ENCODE measurements at places on chromosomes 6 and 20.

GRCh38 chr6:2353412-2354137 lies 108.2 kb upstream of the GMDS start:
- DNase-seq, result no peak

GRCh38 chr20:34705008-34705396 lies 858 bp downstream of the TP53INP2 start:
- DNase-seq, result no peak

GRCh38 chr20:33630507-33630906 lies 31.6 kb upstream of the C20orf144 start:
- no peak for DNase-seq

GRCh38 chr6:147287869-147288271 lies 83.7 kb downstream of the STXBP5 start:
- DNase-seq, result no peak

- DNase-seq, result no peak
These were observed 125.9 kb upstream of the TNFAIP3 start for GRCh38 chr6:137740967-137741761.

GRCh38 chr6:145213614-145214013 lies 521.7 kb downstream of the EPM2A start:
- no peak for DNase-seq

GRCh38 chr6:169366258-169366901 lies 112.7 kb upstream of the THBS2 start:
- no peak for DNase-seq

DNA sequence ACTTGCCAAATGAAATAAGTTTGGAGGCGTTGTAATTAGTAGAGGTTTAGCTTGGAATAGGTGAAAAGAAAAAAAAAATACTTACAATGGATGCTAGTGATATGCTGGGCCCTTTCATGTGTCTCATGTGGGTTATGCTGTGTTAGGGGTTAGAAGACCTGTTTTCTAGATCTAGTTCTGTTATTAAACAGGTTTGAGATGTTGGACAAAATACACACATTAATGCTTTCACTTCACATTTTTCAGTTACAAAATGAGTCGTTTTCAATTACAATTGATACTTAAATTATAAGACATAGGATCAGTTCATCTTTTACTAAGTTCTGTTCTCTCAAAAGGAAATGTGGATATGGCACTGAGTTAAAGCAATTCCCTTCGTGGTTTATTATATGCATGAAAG lies 509.8 kb downstream of the EPM2A start:
- no peak for DNase-seq

DNA sequence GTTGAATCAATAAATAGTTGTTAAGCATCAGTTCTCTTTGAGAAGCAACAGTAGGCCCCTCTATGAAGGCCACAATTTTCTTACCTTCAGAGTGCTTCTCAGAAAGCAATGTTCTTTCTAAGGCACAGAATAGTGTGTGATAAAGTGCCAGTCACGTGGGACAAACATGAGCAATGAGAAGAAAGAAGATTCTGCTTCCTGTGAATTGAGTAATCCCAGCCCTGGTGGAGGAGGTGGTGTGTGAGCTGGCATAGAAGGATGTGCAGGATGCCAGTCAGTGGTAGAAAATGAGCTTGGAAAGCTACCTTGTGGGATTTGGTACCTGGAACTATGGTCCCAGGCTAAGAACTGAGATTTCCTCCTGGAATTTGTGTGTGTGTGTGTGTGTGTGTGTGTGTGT lies 21.7 kb downstream of the KIZ start:
- no peak for DNase-seq

DNA sequence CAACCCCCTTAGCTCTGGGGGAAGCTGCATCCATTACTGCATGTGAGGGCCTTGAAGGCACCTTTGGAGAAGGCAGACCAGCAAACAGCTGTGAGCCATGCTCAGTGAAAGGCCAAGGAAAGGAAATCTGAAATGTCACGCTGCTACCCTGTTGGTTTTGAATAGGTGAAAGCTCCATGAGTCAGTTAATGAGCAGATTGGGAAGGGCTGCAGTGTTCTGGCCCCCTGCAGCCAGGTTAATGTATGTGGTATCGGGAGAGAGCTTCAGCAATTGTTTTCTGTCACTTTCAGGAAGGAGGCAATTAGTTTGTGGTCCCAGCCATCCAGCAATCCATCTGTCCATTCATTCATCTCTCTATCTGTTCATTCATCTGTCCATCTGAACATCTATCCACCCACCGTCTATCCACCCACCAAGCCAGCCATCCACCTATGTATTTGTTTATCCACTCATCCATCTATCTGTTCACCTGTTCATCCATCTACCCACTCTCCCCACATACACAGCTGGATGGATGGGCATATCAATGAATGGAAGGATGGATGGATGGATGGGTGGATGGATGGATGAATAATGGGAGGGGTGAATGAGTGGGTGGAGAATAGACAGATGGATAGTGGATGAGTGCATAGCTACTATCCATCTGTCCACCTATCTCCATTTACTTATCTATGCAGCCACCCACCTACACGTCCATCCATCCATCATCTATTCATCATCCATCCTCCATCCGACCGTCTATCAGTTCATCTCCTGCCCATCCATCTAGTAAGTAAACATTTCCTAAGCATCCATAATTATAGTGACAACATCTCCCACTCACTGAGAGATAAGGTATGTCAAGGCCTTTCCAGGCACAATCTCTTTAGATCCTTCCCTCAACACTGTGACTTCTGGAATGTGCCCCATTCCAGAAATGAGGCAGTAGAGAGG lies 16.0 kb downstream of the PCK1 start:
- no peak for DNase-seq

GRCh38 chr6:63224179-63224578 lies 12.9 kb downstream of the FKBP1C start:
- DNase-seq, result no peak

GRCh38 chr6:15885624-15886023 lies 222.8 kb upstream of the DTNBP1 start:
- no peak for DNase-seq

- no peak for DNase-seq
These were observed 628.8 kb upstream of the SLC35B3 start for GRCh38 chr6:9064156-9064555.

- DNase-seq, result no peak
These were observed 21.2 kb upstream of the NHSL1 start for GRCh38 chr6:138520463-138520862.

DNA sequence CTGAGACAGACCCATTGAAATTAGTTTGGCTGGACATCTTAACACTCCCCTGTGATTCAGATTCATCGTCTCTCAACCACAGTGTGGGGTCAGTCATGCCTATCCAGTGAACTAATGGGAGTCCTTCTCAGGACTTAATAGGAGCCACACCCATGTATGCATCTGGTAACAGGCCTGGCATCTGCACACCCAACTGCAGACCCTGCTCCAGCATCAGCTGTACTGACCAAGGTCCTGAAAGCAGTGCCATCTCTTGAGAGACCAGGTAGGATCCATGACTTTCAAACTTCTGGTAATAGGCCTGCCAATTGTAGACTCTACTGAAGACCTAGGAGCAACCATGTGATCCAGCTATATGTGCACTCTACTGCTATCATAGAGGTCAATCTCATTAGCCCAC lies 363.6 kb upstream of the POU3F2 start:
- DNase-seq, result no peak
